Activated T-cell treated with anti-CD3 and anti-CD28 coated beads, Interleukin-2, amount 50 U/mL, for 24 hours (primary cell): ENCODE measurements at places on chromosomes 1 and 21.

DNA sequence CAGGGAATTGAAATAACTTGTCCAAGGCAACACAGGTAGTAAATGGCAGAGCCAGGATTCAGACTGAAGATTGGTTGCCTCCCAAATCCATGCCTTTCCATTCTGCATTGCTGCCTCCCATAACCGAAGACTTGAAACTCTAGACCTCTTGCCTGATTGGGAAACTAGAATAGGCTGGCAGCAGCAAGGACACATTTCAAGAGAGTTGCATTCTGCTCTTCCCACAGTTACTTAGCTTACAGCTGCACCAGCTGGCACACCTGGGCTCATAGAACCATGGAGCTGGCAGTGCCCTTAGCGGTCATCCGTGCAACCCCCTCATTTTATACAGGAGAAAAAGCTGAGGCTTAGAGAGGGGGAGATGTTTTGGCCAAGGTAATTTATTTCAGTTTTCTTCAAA is 8.0 kb downstream of the TRNAU1AP start:
- H3K27me3 ChIP-seq = no peaks in the 10 kb centered on the region
- no peak overlapping the region for H3K27ac ChIP-seq
- H3K36me3 ChIP-seq = peaks cover 78% of the 10 kb centered on the region
- no peaks in the 10 kb centered on the region for H3K4me1 ChIP-seq
- H3K4me3 ChIP-seq = no peak overlapping the region

- peaks cover 11% of the 10 kb centered on the region for H3K4me1 ChIP-seq
- no peaks in the 10 kb centered on the region for H3K27me3 ChIP-seq
- DNase-seq = no peak
These were observed 122.3 kb downstream of the DMRTB1 start for GRCh38 chr1:53581476-53581875.

DNA sequence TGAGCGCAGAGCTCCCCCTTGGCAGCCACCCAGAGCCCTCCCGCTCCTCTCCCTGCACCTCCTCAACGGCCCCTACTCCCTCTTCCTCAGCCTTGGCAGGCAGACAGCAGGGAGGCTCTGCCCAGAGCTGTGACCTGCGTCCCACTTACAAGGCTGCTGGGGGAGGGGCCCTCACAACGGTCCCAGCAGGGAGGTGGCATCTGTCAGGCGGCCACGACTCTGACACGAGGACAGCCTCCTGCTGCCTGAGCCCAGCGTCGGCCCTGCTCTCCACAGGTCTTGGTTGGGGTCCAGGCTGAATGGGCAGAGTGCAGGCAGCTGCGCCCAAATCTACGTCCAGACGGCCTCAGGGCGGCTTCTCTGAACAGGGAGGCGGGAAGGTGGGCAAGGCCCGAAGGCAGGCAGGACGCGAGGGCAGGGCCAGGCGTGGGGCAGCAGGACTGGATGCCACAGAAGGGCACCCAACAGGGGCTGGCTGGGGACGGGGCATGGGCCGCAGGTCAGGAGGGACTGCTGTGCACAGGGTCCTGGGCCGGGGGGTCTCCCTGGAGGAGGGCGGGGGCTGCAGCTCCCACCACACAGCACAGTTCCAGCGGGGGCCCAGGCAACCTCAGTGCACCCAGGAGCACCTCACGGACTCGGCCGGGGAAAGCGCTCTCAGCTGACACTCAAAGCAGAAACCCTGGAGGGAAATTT is 7.5 kb downstream of the SLC19A1 start:
- no peak overlapping the region for H3K4me3 ChIP-seq
- H3K27me3 ChIP-seq = no peaks in the 10 kb centered on the region
- peaks cover 35% of the 10 kb centered on the region for H3K4me1 ChIP-seq
- DNase-seq = peak; percentile 26

DNA sequence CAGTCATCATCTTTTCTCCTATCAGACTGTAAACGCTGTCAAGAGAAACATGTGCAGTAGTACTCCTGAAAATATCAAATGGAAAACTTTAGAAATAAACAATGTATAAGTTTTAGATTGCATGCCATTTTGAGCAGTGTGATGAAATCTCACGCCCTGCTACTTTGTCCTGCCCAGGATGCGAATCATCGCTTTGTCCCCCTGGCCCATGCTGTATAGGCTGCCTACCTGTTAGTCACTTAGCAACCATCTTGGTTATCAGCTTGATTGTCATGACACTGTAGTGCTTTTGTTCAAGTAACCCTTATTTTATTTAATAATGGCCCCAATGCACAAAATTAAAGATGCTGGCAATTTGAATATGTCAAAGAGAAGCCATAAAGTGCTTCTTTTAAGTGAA is 363.0 kb downstream of the ZP4 start:
- H3K36me3 ChIP-seq = no peaks in the 10 kb centered on the region
- H3K4me1 ChIP-seq = no peaks in the 10 kb centered on the region
- H3K27me3 ChIP-seq = peaks cover 3% of the 10 kb centered on the region
- no peak for DNase-seq

DNA sequence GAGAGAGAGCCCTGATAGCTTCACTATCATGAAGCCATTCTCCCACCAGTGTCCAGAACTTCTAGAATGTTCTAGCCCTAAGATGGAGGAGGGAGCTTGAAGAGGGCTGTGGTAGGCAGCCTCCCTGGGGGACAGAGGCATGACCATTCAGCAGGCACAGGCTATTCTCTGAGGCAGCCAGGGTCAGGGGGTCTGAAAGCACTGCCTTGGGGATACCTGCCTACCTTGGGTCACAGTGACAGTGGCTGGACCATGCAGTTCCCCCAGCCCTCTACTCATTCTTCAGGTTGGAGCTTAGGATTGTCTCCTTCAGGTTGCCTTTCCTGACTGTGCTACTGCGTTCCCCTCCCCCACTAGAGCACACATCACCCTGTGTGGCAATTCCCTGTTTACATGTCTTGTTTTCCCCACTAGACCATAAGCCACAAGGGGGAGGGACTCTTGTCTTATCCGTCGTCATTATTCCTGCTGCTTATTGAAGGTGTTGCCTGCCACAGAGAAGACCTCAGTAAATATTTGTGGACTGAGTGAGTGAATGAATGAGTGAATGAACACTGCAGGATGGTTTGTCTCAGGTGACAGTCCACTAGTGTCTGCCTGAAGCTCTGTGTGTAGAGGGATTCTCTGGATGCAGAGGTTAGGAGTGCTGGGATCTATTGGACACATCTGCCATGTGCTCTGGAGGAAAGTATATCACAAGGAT is 5.2 kb downstream of the ZDHHC18 start:
- no peak for DNase-seq
- no peak overlapping the region for H3K4me3 ChIP-seq
- peaks cover 96% of the 10 kb centered on the region for H3K36me3 ChIP-seq
- no peaks in the 10 kb centered on the region for H3K27me3 ChIP-seq

DNA sequence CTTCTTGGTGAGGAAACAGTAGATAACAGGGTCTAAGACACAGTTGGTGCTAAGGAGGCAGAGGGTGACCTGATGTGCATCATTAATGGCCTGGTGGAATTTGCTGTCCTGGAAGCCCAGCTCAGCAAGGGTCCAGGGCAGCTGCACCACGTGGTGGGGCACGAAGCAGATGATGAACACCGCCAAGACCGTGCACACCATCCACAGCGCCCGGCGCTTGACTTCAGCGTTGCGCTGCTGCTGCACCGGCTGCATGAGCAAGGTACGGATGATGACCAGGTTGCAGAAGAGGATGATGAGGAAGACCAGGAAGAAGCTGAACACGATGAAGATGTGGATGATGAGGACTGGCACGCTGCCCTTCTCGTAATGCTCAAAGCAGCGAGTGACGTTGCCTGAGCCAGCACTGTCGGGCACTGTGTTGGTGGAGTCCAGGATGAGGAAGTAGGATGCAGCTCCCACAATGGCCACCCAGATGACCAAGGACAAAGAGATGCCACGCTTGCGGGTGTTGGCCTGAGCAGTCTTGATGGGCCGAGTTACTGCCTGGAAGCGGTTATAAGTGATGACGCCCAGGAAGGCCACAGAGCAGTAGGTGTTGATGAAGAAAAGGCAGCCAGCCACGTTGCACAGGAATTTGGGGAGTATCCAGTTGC is 26.2 kb downstream of the PTAFR start:
- H3K27ac ChIP-seq = no peak overlapping the region
- no peak overlapping the region for H3K4me3 ChIP-seq
- H3K27me3 ChIP-seq = no peaks in the 10 kb centered on the region
- peaks cover 17% of the 10 kb centered on the region for H3K36me3 ChIP-seq
- no peaks in the 10 kb centered on the region for H3K4me1 ChIP-seq
- no peak for DNase-seq

DNA sequence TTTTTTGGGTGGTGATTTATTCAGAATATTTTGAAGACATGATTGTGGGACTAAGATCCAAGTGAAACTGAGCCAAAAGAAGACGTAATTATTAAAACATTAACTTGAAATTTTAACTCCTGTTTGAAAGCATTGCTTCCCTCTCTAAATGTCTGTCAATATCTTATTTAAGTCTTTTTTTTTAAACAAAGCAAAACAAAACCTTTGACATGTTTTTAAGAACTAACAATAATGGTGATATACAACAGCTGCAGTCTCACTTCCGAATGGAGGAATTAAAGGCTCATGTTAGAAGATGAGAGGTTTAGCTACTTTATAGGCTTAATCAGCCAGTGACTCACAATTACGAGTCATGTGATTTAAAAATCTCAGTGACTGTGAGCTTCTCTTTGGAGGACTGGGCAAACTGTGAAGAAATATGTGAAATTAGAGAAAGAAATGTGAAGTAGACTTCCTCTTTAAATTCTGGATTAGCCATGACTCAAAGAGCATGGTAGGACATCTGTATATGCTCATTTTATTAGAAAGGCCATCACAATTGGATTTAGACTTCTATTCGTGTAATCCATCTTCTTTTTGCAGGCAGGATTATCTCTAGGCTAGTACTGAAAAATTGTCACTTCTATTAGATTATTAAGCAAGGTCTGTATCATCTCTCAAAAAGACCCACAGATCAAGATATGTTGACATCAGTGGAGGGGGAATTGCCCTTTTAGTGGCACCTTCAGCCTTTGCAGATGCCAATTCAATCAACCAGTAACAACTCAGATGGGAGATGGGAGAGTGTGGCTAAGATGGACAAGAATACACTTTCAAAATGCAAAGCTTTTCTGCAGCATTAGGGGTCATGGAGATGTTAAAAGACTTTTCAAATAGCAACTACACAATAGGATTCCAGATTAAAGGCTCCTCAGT is 28.7 kb downstream of the KCNA3 start:
- H3K36me3 ChIP-seq = no peaks in the 10 kb centered on the region
- no peak for DNase-seq
- H3K27ac ChIP-seq = no peak overlapping the region
- H3K4me1 ChIP-seq = peaks cover 43% of the 10 kb centered on the region

DNA sequence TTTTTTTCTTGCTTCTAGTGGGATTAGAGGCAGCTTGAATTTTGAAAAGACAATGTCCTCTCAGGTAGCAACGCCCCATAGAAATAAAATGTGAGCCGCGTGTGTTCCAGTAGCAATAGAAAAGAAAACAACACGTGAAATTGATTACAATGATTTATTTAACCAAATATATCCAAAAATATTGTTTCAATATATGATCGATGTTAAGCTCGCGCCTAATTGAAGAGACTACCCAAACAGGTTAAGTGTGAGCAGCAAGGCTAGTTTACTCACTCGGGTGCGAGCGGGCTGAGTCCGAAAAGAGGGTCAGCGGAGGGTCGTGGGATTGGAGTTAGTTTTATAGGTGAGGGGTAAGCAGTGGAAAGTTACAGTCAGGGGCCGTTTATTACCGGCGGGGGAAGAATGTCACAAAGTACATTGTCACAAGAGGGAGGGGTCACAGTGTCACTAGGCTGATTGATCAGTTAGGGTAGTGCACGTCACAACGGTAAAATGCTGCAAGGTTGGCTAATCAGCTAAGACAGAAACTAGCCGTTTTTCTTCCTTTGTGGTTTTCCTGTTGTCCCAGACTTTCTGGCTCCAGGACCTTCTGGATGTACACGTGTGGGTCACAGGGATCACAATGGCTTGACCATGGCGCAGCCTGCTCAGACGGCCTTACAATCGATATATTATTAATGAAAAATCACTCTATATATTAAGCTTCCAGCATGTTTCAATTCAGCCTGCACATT is 697 bp upstream of the ZNF670 start:
- H3K4me1 ChIP-seq = peaks cover 27% of the 10 kb centered on the region
- peaks cover 7% of the 10 kb centered on the region for H3K27me3 ChIP-seq
- peak overlapping the region; percentile 94 for H3K4me3 ChIP-seq
- DNase-seq = no peak

DNA sequence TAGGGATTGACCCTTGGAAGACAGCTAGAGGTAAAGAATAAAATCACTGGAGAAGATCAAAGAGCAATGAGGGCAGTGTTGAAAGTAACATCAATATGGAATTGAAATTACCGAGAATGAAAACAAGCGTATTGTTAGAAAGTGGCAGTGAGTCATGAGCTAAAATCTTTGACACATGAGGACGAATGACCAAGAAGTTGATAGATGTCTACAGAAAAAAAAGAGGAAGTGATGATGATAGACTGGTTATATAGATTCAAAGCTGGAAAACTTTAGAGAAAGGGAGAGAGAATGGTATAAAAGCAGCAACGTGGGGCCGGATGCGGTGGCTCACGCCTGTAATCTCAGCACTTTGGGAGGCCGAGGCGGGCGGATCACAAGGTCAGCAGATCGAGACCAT is 12.5 kb upstream of the DNM3 start:
- no peaks in the 10 kb centered on the region for H3K4me1 ChIP-seq
- no peak overlapping the region for H3K4me3 ChIP-seq
- H3K27ac ChIP-seq = no peak overlapping the region
- no peaks in the 10 kb centered on the region for H3K27me3 ChIP-seq
- H3K36me3 ChIP-seq = peaks cover 9% of the 10 kb centered on the region
- DNase-seq = no peak

GRCh38 chr1:5424802-5425703 is 567.2 kb downstream of the NPHP4 start:
- no peak overlapping the region for H3K27ac ChIP-seq
- peaks cover 20% of the 10 kb centered on the region for H3K27me3 ChIP-seq
- H3K36me3 ChIP-seq = no peaks in the 10 kb centered on the region
- no peak for DNase-seq
- H3K4me1 ChIP-seq = peaks cover 28% of the 10 kb centered on the region
- H3K4me3 ChIP-seq = no peak overlapping the region

DNA sequence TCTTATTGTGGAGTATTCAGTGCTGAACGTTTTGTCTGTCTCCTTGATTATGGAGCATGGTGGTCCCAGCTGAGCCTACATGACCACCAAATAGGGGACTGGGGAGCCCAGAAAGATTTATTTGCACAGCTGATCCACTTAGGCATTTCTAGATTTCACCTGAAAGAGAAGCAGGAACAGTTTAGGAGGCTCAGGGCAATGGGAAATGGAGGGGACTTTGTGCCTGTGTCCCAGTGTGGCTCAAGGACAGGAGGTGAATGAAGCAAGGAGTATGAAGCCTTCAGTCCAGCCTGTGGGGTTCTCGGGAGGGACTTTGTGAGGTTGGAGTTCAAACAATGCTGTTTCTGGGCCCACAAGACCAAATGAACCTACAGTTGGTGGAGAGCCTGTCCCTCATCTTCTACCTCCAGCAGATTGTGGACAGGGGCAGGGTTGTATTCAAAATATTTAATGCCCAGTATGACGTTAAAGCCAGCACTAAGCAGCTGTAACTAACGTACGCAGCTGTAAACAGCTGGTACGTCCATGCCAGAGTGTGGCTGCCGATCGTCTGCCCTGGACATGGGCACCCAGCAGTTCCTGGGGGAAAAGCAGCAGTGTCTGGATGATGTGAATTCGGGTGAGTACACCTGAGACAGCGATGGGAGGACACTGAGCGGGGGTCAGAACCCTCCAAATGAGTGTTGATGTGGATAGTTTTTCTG is 164.9 kb upstream of the RAB4A start:
- no peak overlapping the region for H3K4me3 ChIP-seq
- DNase-seq = no peak
- H3K36me3 ChIP-seq = no peaks in the 10 kb centered on the region
- H3K27ac ChIP-seq = no peak overlapping the region
